ENCODE measurements at places on chromosomes 11 and 22.

- DNase-seq, result no peak
These were observed 37.8 kb downstream of the SCN3B start for GRCh38 chr11:123616505-123617198.

DNA sequence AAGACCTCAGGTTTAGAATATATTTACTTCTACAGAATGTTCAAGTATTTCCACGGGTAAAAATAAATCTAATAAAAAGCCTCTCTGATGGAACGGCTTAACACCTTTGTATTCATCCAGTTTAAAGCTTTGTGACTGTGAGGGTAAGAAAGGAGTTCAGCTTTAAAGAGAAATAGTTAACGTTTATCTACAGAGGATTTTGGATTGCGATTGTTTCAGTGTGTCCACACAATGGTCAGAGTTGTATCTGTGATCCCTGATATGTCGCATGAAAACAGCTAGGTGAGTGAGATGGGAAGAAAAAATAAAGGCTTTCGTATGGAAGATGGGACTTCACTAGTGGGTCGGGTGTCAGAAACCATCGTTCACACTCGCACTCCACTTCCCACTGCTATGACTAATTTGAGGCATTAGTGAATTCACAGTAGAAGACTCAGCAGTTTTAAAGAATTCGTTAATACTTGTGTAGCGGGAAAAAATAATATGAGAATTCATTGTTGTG, 1.6 kb downstream of the APLP2 start:
- DNase-seq, result no peak

DNA sequence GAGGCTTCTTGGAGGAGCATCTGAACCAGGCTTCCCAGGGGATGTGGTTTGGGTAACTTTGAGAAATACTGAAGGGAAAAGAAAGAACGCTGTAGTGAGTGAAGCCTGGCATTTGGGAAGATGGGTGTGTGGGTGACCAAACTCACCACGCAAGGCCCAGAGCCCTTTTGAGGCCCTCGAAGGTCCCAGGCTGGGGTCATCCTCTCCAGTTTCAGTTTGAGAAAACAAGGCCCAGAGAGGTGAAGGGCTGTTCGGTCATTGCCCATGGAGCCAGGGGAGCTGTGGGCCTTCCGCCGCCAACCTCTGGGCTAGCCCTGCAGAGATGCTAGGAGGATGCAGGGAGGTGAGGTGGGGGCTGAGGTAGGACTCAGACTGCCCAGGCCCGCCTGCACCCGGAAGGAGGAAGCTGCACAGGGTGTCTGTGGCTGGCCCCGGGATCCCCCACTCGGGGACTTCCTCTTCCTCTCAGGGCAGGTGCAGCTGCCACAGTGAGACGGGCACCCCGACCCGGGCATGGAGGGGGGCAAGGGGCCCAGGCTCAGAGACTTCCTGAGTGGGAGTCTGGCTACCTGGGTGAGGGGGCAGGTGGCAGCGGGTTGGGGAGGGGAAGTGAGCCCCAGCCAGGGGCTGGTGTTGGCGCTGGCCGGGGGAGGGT, at the start of gene CCDC88B:
Gene CCDC88B, plus strand, starts transcription at position 451 of the 655 bp plus-strand sequence. Its CDS starts 63 bp downstream, at position 514.
- DNase-seq, result peak; percentile 85

DNA sequence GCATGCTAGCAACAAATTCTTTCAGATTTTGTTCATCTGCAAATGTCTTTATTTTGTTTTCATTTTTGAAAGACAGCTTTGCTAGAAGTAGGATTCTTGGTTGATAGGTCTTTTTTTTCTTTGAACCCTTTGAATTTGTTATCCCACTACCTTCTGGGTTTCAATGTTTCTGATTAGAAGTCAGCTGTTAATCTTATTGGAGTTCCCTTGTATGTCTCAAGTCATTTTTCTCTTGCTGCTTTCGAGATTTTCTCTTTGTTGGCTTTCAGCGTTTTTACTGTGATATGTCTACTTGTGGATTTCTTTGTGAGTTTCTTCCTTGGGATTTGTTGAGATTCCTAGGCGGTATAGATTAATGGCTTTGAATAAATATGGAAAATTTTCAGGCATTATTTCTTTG, 27.2 kb upstream of the MS4A8 start:
- DNase-seq, result no peak

DNA sequence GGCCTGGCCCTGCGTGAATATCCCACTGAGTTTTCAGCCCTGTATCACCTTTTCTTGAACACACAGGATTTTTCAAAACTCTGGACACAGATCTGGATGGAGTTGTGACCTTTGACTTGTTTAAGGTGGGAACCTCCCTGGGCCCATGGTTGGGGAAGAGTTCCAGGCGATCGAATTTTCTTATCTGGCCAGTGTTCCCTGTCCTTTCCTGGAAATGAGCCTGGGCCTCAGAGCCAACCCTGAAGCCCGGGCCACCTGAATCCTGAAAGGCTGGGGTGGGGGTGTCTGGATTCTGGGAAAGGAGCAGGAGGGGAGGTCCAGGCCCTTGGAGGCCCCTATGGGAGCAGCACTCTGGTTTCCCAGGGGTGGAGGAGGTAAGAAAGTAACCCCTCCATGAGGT, 29.0 kb downstream of the CAPN1 start:
- DNase-seq, result no peak

- DNase-seq, result no peak
These were observed 78.4 kb downstream of the MN1 start for GRCh38 chr22:27723158-27723557.

GRCh38 chr11:70490208-70490607, 91.9 kb downstream of the CTTN start:
- peak; percentile 24 for DNase-seq

- DNase-seq, result peak; percentile 59
These were observed 20.5 kb downstream of the EPS8L2 start for GRCh38 chr11:726278-727220.

- no peak for DNase-seq
These were observed 2.0 kb downstream of the PLEKHA7 start for GRCh38 chr11:17012179-17012578.

DNA sequence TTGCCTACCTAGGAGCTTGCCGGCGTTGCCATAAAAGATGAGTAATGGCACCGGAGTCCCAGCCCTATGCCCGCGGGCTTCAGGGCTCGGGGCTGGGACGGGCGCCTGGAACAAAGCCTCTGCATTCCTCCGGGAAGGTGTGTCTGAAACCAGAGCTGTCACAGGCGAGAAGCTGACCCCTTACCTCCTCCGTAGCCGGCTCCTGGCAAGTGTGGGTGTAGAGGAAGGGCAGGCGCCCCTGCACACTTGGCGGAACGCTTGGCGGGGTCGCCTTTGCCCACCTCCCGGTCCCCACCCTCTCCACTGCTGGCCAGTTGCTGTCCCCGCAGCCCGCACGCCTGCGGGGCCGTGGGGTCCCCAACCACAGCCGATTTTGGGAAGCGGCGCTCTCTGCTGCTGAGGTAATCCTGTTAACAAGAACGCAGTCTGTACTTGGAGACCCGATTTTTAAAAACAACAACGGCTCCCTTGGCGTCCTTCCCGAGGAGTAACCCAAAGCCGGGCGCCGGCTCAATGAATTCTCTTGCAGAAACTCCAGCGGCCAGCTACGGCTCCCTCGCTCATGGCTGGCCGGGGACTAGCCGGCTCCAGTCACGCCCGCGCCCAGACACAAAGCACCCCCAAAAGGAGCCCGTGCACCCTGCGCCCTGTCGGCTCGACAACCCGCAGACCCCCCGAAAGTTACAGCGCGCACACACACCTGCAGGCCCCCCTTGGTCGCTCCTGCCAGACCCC, 89.2 kb downstream of the PLEKHA7 start:
- DNase-seq, result no peak

GRCh38 chr22:36445158-36445668, 36.2 kb downstream of the TXN2 start:
- DNase-seq, result no peak

DNA sequence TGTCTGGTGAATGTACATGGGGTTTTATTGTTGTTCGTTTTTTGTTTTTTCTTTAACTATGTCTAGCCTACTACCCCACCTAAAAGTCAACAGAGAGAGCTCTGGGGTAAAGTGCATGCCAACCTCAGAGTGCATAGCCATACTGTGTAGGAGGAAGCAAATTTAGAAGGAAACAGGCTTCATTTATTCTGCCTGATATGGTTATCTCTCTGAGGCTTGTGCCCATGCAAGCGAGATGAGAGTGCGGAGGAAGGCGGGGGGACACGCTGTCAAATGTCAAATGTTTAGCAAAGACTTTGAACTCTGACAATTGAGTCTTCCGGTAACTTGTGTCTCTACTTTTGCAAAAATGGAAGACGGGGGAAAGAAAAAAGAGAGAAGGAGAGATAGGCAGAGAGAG, 295.5 kb downstream of the ETS1 start:
- peak; percentile 67 for DNase-seq

DNA sequence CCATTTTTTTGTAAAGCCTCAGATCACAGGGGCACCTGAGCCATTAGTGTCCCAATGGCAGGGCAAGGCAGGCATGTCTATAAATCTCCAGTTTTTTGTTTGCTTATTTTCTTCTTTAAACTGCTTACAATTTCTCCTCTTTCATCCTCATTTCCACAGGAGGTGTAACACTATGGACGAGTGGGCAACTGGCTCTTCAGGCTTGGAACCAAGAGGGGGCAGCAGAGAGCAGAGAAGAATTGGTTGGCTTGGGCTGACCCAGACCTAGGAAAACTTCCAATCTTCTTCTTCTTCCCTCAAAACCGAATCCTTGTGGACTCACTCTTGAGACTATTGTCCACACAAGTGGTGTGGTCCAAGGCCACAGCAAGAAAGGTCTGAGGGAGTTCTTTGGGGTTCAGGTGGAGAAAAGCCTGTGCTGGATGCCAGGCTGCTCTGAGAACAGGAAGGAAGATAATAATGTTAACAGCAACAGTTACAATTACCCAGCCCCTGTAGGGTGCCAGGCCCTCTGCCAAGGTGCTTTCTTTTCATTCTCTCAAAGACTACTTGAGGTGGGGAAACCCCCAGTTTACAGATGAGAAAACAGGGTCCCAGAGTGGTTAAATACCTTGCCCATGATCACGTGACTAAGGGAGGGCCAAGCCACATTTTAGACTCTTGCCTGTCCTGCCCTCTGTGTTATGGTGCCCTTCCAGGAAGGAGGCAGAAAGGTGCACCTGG, 70.7 kb upstream of the E2F8 start:
- DNase-seq, result peak; percentile 57

DNA sequence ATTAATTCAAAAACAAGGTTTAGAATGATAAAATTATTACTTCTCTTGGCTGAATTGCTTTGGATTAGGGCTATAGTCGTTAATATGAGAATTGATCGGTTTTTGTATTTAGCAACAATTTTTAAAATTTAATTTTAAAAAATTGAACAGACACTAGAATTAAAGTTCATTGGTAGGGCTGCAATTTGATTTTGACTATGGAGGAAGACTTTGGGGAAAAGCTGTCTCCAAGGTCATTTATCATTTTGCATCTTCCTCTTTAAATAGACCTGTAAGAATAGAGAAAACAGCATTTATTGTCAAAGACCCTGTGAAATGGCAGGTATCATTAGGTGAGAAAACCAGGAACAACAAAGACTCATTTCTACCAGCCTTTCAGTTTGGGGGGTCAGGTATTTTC, at the start of gene OR4S2:
Gene OR4S2, plus strand, starts transcription at position 301 of the 400 bp plus-strand sequence. CDS start 2,577 bp downstream, outside the sequence.
- DNase-seq, result no peak
